Karpas-422 (cell line): ENCODE measurements at places on chromosomes 16 and 17.

- no peak overlapping the region for H3K4me3 ChIP-seq
- H3K27me3 ChIP-seq = no peaks in the 10 kb centered on the region
- no peaks in the 10 kb centered on the region for H3K36me3 ChIP-seq
- peaks cover 3% of the 10 kb centered on the region for H3K4me1 ChIP-seq
- DNase-seq = no peak
- H3K27ac ChIP-seq = no peak overlapping the region
These were observed 5.5 kb upstream of the MED11 start for GRCh38 chr17:4725646-4726310.

GRCh38 chr17:34386697-34387550 lies 23.9 kb upstream of the CCL1 start:
- no peaks in the 10 kb centered on the region; the same call in 1 of the 2 replicates for H3K27me3 ChIP-seq
- H3K36me3 ChIP-seq = no peaks in the 10 kb centered on the region
- no peak overlapping the region for H3K4me3 ChIP-seq
- no peak for DNase-seq

DNA sequence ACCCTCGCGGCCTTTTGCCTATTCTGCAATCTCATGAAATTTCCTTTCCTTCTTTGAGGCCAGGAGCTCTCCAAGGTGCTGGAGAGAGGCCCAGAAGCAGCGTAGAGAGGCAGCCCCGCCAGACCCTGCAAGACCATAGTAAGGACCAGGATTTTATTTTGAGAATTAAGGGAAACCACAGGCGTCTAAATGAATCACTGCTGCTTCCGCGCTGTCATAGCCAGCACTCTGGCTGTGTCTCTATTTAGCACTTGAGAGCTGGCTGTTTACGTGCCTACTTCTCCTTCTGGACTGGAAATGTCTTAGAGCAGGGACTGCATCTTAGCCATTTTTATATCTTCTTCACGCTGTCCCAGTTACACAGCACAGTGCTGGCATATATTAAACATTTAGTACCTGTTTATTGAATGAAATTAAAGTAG lies 37.6 kb upstream of the PIRT start:
- H3K27me3 ChIP-seq = no peaks in the 10 kb centered on the region
- H3K36me3 ChIP-seq = no peaks in the 10 kb centered on the region

DNA sequence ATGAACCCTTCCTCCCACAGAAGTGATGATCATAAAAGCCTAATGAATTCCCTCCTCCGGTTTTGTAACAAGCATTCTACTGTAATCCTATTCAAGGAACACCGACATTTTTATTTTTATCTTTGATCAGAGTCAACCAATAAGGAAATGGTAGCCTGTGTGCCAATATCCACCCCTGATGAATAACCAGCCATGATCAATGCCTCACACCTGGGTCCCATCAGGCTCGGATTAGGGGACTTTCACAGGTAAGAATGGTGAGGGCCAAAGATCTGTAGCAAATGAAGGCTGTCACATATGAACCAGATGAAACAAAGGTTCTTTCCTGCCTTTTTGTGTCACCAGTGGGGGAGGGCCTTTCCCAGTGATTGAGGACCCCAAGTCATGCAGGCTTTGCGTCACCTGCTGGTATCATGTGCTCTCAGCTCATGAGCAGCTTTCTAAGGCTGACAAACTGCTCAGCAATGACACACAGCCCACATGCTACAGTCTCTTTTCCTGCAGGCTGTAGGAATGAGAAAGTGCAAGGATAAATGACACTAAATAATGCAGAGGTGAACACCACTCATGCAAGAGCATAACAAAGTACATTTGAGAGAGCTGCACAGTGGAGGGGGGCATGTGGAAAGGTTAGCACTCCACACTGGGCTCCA lies 34.9 kb downstream of the TOM1L2 start:
- no peak overlapping the region for H3K4me3 ChIP-seq

- H3K4me1 ChIP-seq = no peaks in the 10 kb centered on the region; the same call in 1 of the 2 replicates
- H3K27ac ChIP-seq = no peak overlapping the region
- DNase-seq = no peak
- H3K36me3 ChIP-seq = no peaks in the 10 kb centered on the region
These were observed 64.5 kb upstream of the HSBP1 start for GRCh38 chr16:83743241-83743640.
